ENCODE measurements at places on chromosomes 16 and 17.
A peak's percentile ranks its signal among the peaks of the same experiment; 100 is the strongest.

GRCh38 chr16:71347146-71347545 is 11.4 kb upstream of the CALB2 start:
- DNase-seq: no peak

DNA sequence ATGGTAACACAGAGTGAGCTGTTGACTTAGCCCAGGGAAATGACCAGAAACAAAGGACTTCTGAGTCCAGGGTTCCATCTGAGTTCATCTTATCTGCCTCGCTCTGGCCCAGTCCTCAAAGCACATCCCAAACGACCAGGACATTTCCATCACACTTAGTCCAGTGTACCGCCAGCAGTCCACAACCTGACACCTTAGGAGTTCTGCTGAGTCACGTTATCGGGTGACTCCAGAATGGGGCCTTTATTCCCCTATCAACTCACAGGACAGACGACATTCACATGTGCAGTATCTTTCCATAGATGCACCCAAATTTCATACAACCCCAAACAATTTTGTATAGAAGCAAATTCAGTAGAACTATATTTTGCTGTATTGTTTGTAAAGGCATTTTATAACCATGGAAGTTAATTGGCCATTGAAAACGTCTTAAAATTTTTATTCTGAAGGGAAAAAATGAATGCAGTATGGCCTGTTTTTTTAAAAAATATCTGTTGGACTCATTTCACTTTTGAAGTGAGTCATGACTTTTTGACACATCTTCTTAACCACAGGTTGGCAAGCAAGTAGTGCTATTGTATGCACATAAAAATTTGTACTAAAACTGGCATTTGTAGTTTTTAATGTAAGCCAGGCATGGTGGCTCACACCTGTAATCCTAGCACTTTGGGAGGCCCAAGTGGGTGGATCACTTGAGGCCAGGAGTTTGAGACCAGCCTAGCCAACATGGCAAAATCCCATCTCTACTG is 46.3 kb downstream of the ZNF18 start:
- no peak for DNase-seq

DNA sequence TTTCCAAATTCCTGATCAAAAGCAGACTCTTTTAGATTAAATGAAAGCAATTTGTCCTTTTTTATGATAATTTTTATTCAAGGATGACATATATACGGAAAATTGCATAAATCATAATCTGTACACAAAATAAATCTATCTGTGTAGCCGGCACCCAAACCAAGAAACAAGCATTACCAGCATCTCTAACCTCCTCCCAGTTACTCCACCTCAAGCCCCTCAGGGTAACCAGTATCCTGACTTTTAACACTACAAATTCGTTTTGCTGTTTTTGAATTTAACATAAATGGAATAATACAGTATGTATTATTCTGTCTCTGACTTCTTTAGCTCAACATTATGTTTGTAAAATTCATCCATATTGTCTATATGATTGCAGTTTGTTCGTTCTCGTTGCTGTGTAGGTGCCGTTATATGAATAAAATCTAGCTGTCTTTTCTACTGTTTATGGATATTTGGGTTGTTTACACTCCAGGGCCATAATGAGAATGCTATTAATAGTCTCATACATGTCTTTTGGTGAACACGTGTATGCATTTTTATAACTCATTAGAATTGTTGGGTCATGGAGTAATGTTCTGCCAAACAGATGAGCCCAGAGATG is 1.0 kb downstream of the TEKT1 start:
- DNase-seq: no peak

- DNase-seq: no peak
These were observed 26.0 kb downstream of the SNX29 start for GRCh38 chr16:12002447-12003006.

DNA sequence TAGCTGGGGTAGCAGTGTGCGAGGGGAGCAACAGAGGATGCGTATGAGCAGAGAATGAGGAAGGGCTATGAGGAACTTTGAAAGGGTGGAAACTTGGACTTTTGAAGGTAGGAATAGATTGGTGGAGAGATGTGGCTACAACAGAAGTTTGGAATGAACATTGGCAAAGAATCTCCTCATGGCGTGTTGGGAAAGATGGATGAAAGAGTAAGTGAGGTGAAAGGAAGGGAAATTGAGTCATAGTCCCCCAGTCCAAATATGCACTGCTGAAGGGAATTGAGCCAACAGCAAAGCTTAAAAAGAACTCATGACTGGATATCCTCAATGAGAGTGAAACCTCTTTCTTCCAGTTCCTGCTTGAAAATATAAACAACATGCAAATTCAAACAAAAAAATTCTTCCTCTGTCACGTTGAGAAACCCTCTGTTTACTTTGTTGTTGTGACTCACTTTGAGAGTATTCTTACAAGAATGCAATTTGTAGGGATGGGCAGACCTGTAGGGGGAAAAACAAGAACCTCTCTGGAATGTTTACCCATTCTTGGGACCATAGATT is 313.2 kb upstream of the KCNJ16 start:
- peak; percentile 59 for DNase-seq

- DNase-seq: no peak
These were observed 574.8 kb upstream of the C16orf82 start for GRCh38 chr16:26491962-26492361.
